ENCODE measurements at places on chromosomes 16 and 17. TPM values are rescaled to one million over a fixed set of nuclear protein-coding genes. Genes with fewer than 3 reads are reported as not detected.

The DCXR gene
- 118 TPM for total RNA-seq

The TP53TG3 gene
- total RNA-seq: not detected

The VWA3A gene
- not detected for total RNA-seq

The BICDL2 gene
- total RNA-seq: 12.3 TPM

The C1QTNF8 gene
- total RNA-seq: not detected

The FMNL1 gene
- total RNA-seq: 1.4 TPM

The CDR2L gene
- 16.4 TPM for total RNA-seq

The PRR29 gene
- 0.36 TPM for total RNA-seq

The P2RX5 gene
- 0.36 TPM for total RNA-seq

The RPL19 gene
- total RNA-seq: 2,459 TPM

The WNT9B gene
- 2.6 TPM for total RNA-seq

The CSH1 gene
- total RNA-seq: 0.92 TPM

The MVP gene
- total RNA-seq: 80.0 TPM

The MGAT5B gene
- total RNA-seq: 0.60 TPM

The IRX3 gene
- total RNA-seq: 1.8 TPM

The PPL gene
- 32.8 TPM for total RNA-seq

The KRT33B gene
- not detected for total RNA-seq

The KRTAP4-5 gene
- total RNA-seq: not detected

The CTRB2 gene
- total RNA-seq: not detected

The MTMR4 gene
- total RNA-seq: 47.8 TPM

The CDC6 gene
- total RNA-seq: 5.8 TPM

The P2RX1 gene
- 0.20 TPM for total RNA-seq

The SLC43A2 gene
- 6.0 TPM for total RNA-seq

The CCL3 gene
- 12.7 TPM for total RNA-seq

The CACNA1G gene
- 4.8 TPM for total RNA-seq

The CCL17 gene
- not detected for total RNA-seq

The UBALD2 gene
- total RNA-seq: 10.2 TPM

The OR1D2 gene
- not detected for total RNA-seq

The HSF4 gene
- 3.2 TPM for total RNA-seq

The KRTAP9-2 gene
- total RNA-seq: not detected

The TP53TG3B gene
- not detected for total RNA-seq

The KRT27 gene
- not detected for total RNA-seq

The CNTNAP1 gene
- 3.6 TPM for total RNA-seq

The TP53TG3F gene
- not detected for total RNA-seq

The ADORA2B gene
- total RNA-seq: 11.4 TPM

The KRTAP2-3 gene
- not detected for total RNA-seq

The WDR59 gene
- total RNA-seq: 35.7 TPM

The MYH3 gene
- total RNA-seq: 0.48 TPM

The LRRC37A2 gene
- 9.5 TPM for total RNA-seq

The PPP1R27 gene
- not detected for total RNA-seq

The ENO3 gene
- total RNA-seq: 18.7 TPM

The KRT20 gene
- total RNA-seq: 2.4 TPM

The SP6 gene
- 1.3 TPM for total RNA-seq

The SEZ6 gene
- total RNA-seq: not detected

The IL21R gene
- 0.10 TPM for total RNA-seq

The ABCA10 gene
- total RNA-seq: 1.5 TPM

The GRB2 gene
- total RNA-seq: 101 TPM

The GPT2 gene
- 41.0 TPM for total RNA-seq

The TOX3 gene
- total RNA-seq: 11.8 TPM

The THAP11 gene
- total RNA-seq: 35.4 TPM

The ZFHX3 gene
- total RNA-seq: 11.5 TPM

The SDR42E1 gene
- total RNA-seq: not detected

The FAM20A gene
- total RNA-seq: 19.9 TPM

The SMIM36 gene
- total RNA-seq: not detected

The LRRC75A gene
- 15.0 TPM for total RNA-seq

The ABCA9 gene
- 6.6 TPM for total RNA-seq

The TBC1D3I gene
- total RNA-seq: not detected

The CCL23 gene
- not detected for total RNA-seq

The SPATA2L gene
- total RNA-seq: 20.2 TPM
